ENCODE measurements at places on chromosomes 1 and 21.
A peak's percentile ranks its signal among the peaks of the same experiment; 100 is the strongest.

DNA sequence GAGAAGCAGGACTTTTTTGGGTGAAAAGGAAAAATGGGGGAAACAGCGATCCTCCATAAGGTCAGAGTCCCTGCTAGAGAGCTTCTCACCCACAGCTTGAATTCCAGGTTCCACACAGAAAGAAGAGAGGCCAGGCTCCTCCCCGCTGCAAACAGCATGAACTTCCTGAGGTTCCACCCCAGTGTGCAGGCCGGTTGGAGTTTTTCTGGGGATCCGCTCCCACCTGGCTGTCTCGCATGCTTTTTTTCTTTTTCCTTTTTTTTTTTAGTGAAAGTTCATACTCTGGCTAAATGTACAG is 595.1 kb upstream of the ZP4 start:
- DNase-seq = no peak

DNA sequence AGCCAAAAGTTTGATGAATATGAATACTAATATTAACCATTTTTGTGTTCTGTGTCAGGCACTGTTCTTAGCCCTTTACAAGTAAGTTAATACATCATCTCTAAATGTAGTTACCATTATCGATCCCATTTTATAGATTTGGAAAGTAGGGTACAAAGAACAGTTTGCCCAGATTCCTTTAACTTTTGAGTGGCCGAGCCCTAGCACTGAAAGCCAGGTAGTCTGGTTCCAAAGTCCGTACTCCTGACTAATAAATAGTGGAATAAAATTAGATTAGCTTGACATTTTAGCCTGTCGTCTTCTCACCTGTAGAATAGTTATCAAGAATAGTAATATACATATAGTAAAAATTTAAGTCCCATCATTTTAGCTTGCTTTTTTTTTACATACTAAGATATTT is 70.6 kb downstream of the PTBP2 start:
- no peak for DNase-seq

- no peak for DNase-seq
Measured at GRCh38 chr1:147912553-147912952, 10.0 kb downstream of the GJA8 start.

- DNase-seq = no peak
Measured at GRCh38 chr1:118223426-118223825, 38.4 kb upstream of the SPAG17 start.

DNA sequence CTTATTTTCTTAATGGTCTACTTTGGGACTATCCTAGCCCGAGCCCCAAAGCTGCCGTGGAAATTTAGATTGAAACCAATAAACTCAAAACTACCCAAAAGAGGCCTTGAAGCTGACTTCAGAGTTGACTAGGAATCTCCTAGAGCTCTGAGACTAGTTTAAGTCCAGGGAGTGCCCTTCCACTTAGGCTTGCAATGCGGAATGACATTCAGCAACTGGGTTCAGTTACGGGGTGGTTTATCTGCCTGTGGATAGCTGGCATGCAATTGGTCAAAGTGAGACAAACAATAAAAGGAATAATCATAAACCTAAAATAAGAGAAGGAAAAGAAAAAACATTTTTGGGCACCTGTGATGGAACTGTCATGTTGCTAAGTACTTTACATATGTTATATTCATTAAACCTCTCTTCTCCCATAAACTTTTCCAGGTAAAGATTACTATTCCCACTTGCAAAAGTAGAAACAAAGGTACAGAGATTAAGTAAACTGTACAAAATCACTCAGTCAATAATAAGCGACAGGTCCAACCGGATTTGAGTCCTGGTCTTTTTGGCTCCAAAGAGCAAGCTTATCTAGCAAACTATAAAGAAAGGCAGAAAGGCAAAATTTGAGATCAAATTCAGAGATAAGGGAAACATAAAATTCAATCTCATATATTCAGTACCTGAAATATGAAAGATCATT is 56.5 kb downstream of the GPATCH2 start:
- DNase-seq = no peak

GRCh38 chr1:6502000-6502891 is 10.8 kb upstream of the PLEKHG5 start:
- no peak for DNase-seq

DNA sequence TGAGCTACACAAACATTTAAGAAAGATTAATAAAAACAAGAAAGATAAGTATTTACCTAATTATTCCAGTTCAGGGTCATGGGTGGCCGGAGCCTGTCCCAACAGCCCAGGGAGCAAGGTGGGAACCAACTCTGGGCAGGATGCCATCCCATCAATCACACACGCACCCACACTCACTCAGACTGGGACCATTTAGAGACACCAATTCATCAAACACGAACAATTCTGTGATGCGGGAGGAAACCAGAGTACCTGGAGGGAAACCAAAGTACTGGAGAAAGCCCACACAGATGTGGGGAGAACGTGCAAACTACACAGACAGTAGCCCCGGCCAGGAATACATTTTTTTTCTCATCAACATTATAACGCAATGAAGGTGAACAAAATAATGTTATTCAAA is 16.2 kb downstream of the WASF2 start:
- peak; percentile 22 for DNase-seq

GRCh38 chr21:43207868-43208267 is 39.1 kb downstream of the CRYAA start:
- DNase-seq = no peak

DNA sequence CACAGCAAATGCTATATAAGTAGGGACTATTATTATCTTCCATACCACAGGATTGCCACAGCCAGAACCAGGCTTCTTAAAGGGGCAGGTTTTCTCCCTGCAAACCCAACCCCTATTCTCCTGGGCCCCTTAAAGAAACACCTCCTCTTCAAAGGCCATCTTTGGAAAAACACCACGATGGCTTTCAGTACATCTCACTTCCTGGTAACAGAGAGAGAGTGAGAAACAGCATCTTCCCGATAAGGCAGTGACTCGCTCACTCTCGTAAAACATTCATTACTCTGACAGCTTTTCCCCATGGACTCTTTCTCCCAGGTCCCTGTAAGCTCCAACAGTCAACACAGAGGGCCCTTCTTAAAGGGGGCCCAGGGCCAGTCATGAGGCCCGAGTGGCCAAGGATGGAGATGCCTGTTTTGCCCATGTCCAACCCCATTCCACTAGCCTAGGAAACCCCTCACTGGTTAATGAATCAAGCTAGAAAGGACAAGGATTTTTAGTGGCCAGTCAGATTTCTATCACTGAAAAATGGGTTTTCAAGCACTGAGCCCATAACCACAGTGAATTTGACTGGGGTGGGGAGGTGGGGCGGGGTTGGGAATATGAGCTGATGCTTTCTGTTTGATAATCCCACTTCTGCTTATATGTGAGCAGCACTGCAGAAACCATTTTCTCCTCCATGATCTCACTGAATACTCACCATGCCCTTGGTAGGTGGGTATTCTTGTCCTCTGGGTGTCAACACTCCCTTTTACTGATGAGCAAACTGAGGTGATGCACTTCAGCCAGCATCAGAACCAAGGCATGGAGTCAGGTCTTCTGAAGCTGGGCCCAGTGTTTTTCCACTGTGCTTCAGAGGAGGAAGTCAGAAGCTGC is 3.6 kb upstream of the NAV1 start:
- no peak for DNase-seq

- no peak for DNase-seq
Measured at GRCh38 chr1:17869815-17870214, 114.7 kb downstream of the ACTL8 start.

- DNase-seq = no peak
Measured at GRCh38 chr21:44648557-44649311, 2.5 kb downstream of the KRTAP10-11 start.

- no peak for DNase-seq
Measured at GRCh38 chr21:38267136-38267755, 10.5 kb downstream of the KCNJ15 start.

DNA sequence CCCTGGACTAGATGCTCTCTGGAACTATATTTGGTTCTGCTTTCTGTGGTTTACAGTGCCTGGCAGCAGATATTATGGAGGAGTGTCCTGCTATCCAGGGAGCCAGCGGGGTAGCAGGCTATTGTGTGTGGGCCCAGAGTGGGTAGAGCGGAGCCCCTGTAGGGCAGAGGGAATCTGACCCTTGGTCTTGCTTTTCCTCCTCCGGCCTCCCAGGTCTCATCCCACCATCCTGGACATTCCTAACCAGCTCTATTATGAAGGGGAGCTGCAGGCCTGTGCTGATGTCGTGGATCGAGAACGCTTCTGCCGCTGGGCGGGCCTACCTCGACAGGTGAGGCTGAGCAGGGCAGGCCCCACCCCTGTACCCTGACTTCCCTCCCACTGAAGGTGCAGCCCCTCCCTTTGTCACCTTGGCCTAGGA is 9.1 kb downstream of the RHOC start:
- DNase-seq = no peak

GRCh38 chr21:26212220-26212619 is 41.6 kb upstream of the APP start:
- DNase-seq = no peak

DNA sequence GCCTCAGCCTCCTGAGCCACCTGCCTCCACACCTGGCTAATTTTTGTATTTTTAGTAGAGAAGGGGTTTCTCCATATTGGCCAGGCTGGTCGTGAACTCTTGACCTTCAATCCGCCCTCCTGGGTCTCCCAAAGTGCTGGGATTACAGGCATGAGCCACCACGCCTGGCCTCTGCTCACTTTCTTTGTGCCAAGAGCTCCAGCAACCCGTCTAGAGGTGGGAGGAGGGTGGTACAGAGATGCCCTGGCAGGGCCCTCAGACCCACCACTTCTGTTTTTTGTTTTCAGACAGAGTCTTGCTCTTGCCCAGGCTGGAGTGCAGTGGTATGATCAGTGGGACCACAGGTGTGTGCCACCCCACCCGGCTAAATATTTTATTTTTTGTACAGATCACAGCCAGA is 6.9 kb upstream of the SYNC start:
- no peak for DNase-seq

- no peak for DNase-seq
Measured at GRCh38 chr1:154459080-154459479, 42.9 kb upstream of the TDRD10 start.

DNA sequence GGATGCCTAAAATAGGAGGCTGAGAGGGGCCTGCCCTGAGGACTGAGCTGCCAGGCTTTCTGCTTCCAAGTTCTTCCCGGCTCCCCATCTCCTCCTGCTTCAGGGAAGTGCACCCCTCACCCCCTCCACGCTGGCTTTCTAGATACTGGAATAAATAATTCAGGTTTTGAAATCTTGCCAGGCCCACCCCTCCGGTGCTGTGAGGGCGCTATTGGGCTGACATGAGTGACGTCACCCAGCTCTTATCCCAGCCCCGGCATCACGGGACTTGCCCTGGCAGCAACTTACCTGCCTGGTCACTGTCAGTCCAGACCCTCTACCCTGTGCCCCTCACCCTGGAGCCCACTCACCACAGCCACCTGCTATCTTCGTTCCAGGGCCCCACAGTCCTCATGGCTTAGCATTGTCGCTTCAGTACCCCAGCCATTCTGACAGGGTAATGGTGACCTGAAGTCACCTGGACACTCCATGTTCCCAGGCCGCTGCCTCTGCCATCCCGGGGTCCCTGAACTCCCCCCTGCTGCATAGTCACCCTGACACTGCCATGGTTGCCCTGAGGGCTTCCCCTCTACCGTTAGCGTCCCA is 819 bp upstream of the GPR3 start:
- peak; percentile 54 for DNase-seq

DNA sequence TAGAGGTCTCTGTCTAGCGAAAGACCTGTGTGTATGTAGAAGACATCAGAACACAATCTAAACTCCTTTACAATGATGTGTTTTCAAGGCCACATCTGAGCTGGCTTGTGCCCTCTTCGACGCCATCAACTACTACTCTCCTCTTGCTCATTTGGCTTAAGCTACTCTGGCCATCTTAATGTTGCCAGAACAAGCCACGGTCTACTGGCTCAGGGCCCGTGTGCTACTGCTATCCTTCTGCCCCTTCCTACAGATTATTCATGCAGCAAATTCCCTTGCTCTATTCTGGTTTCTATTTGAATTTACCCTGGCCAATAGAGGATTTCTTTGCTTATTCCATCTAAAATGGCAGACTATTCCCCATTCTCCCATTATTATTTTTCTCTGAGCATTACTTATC is 121.7 kb downstream of the ZZZ3 start:
- no peak for DNase-seq

GRCh38 chr1:177912991-177913390 is 56.9 kb downstream of the SEC16B start:
- DNase-seq = no peak

DNA sequence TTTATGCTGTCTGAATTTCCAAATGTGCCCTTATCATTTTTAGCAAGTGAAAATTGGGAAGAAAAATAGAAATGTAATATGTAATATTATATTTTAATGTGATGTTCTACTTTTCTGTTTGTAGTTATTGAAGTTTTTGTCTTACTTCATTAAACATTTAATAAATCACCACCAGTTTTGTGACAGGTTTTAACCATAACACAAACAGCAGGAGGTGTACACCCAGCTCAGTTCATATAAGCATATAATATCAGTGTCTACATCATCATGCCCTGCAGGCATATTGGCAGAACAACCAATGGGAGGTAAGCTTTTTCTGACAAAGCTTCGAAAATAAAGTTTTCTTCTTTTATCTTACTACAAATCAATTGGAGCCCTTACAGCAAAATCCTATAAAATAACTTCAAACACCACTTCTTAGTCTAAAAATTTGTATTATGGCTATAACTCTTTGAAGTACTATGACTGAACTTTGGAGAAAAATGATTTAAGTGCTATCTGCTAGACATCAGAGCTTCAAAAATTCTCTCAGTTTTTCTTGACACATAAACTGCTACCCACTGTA is 236.7 kb downstream of the BARHL2 start:
- DNase-seq = no peak

DNA sequence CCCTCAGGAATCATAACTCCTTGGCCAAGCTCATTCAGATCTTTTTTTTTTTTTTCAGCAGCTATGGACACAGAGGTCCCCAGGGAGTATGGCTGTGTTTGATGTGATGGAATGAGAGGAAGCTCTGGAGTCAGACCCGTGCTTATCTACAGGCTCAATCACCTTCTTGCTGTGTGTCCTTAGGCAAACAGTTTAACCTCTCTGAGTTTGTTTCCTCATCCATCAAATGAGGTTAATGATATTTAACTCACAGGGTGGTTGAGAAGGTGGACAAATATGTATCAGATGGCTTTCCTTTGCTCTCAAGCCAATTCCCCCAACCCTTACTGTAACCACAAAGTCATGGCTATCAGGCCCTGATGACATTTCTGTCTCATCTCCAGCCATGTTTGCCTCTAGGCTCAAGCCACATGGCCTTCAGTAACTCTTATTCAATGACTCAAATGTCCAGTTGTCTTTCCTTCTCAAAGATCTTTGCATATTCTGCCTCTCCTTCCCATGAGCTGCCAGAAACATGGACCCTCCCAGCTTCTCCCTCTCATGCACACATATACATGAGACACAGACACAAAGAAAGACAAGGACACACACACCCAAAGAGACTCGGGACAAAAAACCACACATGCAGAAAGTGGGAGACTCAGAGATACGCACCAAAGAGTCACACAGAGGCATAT is 303.5 kb upstream of the KAZN start:
- no peak for DNase-seq

Measured in stimulated activated CD8-positive, alpha-beta memory T cell treated with anti-CD3 and anti-CD28 coated beads, Interleukin-4, amount 100 ng/mL, for 48 hours (primary cell).